ENCODE measurements at places on chromosomes 7 and 10.

DNA sequence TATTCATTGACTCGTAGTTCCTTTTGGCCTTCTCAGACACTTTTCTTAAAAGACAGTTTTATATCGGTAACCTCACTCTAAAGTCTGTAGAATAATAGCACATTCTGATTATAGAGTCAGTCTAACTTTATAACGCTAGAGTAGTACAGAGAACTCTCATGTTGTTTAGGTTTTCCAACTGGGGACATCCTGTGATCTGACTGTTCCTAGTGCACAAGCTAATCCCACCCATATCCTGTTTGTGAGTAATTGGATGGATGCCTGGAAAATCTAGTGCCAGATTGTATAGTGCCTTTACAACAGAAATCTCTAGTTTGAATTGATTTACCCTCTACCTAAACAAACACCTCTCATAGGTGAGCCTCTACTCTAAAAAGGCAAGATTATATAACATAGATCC is 107.4 kb downstream of the ZEB1 start:
- no peak for DNase-seq

- DNase-seq, result no peak
These were observed 41.3 kb downstream of the CCDC6 start for GRCh38 chr10:59865101-59865500.

- DNase-seq, result peak; percentile 85
These were observed 22.7 kb downstream of the AP5Z1 start for GRCh38 chr7:4797858-4798705.

DNA sequence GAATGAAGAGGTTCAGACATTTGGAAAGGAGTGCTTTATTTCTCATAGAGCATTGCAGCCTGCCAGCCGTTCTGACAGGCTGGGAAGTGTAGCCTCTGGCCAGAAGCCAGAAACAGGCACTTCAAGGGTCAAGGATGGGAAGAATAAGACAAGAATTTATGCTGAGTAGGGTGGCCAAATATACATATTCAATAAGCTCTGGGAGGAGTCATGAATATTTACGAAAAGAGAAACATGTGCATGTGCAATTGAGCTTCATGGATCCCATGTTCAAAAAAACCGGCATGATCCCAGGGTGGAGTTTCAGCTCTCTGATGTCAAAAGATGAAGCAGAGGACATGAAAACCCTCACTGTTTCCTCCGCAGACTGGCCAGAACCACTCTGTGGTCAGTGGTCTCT is 32.9 kb downstream of the TLX1 start:
- DNase-seq, result no peak

DNA sequence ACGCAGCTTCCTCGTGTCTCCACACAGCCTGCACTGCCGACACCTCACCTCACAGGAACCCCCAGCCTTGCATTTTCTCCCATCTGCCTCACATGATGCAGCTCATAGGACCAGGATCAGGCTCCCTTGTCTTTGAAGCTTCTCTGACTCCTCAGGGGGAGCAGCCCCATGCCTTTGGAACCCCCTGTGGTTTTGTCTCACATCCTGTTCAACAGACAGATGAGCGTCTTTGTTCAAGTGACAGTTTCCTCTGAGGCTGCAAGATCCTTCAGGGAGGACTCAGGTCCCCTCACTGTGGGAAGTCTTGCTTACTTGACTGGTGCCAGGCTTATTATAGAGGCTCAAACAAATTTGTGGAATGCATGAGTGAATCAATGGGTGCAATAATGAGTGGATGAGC is 667.1 kb downstream of the INHBA start:
- no peak for DNase-seq

- no peak for DNase-seq
These were observed 3.3 kb upstream of the LMOD2 start for GRCh38 chr7:123652406-123652805.

GRCh38 chr10:80462981-80463741 is 9.1 kb downstream of the TSPAN14 start:
- DNase-seq, result no peak
